ENCODE measurements at places on chromosomes 2 and 18.

DNA sequence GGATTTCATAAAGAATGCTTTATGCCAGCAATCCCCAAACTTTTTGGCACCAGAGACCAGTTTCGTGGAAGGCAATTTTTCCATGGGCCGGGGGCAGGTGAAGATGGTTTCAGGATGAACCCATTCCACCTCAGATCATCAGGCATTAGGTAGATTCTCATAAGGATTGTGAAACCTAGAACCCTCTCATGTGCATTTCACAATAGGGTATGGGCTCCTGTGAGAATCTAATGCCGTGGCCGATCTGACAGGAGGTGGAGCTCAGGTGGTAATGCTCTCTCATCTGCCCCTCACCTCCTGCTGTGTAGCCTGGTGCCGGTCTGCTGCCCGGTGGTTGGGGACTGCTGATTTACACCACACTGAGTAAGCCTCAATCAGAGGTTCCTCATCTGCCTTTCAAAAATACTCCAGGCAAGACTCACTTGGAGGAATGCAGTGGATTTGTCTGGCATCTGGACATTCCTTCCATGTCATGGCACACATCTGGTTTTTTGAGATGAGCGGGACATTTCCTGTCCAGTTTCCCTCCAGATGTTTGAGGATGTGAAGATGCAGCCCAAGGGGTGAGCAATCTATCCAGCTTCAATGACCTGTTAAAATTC is 185.8 kb downstream of the VAPA start:
- DNase-seq: no peak

DNA sequence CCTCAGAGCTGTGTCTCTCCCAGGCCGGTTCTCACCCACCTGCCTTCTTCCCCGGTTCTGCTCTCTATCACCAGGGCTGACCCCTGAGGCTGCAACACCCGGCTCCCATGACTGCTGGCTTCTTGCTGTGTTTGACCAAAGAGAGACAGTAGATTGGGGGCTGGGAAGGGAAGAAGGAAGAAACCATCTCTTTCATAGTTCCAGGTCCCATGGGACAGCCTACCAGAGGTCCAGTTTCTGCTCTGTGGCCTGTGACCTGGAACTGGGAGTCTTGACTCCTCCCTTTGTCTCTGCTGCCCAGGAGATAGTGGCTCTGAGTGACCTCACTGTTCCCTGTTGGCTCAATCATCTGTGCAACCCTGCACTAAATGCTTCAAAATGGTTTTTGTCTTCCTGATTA is 38.1 kb downstream of the ALPK2 start:
- no peak for DNase-seq

- DNase-seq: no peak
Measured at GRCh38 chr2:233429175-233429897, 75.0 kb downstream of the DGKD start.

- peak; percentile 71 for DNase-seq
Measured at GRCh38 chr2:235054919-235055318, 103.1 kb downstream of the SH3BP4 start.

- DNase-seq: no peak
Measured at GRCh38 chr2:95058989-95059641, 33.6 kb downstream of the MAL start.

DNA sequence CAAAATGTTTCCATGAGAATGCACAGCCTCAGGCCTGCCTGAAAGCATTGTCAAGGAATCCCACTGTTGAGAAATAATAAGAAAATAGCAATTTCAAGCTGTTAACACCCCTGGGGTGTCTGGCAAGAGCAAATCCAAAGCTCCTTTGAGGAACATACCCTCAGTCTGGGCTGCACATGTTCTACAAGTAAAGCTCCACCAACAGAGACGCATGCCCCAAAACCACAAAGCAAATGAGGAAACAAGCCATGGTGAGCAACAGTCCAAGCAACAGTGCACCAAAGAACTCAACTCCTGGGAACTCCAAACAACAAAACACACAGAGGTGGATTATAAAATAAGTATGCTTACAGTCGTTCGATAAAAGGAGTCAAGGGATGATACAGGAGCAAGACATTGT is 40.3 kb downstream of the CYP27C1 start:
- DNase-seq: peak; percentile 83

GRCh38 chr2:123500346-123500745 is 524.7 kb upstream of the CNTNAP5 start:
- DNase-seq: no peak

DNA sequence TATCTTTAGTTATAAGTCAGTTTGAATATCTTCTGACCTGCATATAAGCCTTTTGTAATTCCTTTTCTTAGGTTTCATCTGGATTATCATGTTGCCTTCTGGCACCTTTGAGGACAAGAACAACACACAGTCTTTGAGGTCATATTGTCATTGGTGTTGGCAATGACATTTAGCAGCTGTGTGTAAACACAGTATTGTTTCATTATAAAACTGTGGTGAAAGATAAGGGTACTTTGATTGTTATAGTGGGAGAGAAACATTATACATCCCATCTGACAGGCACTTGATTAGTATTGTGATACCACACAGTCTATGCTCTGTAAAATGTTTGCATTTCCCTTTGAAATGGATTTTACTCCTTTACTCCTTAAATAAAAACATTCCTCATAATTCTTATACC is 313.5 kb downstream of the RPRM start:
- DNase-seq: no peak

- no peak for DNase-seq
Measured at GRCh38 chr2:122804494-122804893, 1049.0 kb downstream of the TSN start.

- peak; percentile 19 for DNase-seq
Measured at GRCh38 chr2:190635781-190636180, 13.1 kb upstream of the NAB1 start.

DNA sequence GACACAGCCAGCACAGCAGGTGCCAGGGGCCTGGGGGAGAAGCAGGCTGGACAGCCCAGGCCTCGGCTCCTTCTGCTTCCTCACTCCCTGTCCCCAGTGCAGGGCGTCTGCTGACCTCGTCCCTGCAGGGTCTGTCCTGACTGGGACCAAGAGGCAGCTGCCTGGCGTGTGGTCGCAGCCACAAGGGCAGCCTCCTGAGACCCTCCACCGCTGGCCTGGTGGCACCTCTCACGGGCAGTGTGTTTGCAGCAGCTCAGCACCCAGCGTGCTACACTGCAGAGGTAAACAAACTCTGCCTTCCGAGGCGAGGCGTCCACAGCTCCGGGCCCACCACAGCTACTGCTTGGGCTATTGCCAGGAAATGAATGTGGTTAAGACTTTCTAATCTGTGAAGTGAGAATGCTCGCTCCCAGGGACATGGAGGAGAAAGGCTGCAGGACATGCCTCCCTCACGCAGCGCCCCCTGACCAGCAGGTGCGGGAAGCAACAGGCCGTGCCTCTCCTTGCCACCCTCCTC is 46.1 kb upstream of the HPCAL1 start:
- no peak for DNase-seq

- DNase-seq: no peak
Measured at GRCh38 chr2:182316950-182317349, 109.9 kb downstream of the PDE1A start.

DNA sequence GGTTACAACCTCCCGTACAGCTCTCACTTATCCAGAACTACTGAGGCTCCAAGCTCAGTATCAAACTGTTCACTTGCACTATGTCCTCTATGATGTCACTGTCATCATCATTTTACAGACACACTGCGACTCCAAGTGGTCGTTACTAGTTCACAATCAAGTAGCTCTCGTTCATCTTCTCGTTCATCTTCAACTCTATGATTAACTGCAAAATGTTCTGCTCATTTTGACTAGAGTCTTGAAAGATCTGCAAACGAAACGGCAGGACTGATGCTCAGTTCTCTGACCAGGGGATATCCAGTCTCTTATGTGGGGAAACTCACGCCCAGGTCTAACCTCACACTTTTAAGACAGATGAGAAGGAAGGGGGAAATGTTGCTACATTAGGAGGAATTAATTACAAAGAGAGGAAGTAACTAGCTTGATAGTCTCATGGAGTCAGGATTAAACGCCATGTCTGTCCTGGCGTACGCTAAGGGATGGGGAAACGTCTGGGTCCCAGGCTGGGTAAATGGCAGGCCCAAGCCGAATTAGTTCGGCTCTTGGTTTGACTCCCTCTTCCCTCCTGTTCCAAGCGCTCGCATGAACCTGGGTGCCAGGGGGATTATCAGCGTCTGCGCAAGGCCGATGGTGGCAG is 794 bp upstream of the CHCHD5 start:
- no peak for DNase-seq

DNA sequence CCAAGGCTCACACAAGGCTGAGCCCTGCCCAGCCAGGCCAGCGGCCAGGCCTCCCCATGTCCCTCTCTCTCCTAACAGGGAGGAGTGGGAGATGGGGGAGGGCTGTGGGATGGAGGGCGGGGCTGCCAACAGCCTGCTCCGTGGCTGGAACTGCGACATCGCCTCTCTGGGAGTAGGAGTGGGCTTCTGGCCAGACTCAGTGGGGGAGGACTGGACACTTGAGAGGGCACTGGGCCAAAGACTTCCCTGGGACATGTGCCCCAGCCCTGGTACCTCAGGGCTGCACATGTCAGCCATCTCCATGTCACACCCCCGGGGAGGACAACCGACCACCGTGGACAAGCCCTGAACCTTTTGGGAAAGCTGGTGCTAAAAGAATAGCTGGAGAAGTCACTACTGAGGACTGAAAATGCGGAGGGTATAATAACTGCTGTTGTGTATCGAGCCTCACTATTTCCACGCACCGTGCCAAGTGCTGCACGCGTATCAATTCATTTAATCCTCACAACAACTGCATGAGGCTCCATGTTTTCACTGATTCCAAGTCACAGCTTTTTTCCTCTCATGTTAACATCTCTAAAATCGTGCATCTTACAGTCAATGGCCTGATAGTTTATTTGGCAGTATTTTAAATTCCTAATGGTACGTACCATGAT is 127.3 kb downstream of the MSH2 start:
- DNase-seq: no peak

- no peak for DNase-seq
Measured at GRCh38 chr2:202164411-202164810, 74.0 kb downstream of the SUMO1 start.

GRCh38 chr18:61574665-61575064 is 241.4 kb downstream of the CDH20 start:
- DNase-seq: no peak

GRCh38 chr18:50924372-50924771 is 43.5 kb upstream of the ELAC1 start:
- DNase-seq: no peak

- DNase-seq: no peak
Measured at GRCh38 chr2:169540146-169540545, 30.6 kb downstream of the KLHL41 start.

DNA sequence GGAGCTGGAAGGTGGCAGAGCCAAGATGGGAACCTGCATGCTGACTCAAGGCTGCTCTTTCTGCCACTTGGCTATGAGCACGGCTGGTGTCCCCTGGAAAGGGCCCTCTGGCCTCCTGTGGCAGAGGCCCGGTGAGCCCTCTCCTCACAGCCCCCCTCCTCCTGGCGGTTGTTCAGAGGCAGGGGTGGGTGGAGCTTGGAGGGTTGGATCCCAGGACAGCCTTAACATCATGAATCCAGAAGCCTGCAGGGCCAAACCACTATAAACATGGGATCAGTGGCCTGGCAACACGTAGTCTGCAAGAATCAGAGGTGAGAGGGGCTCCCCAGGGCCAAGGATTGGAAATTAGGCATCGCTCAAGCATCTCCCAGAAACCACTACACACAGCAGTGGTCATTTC is 48.5 kb upstream of the LOXHD1 start:
- DNase-seq: no peak

GRCh38 chr2:224724331-224724730 is 8.2 kb upstream of the CCDC195 start:
- no peak for DNase-seq

DNA sequence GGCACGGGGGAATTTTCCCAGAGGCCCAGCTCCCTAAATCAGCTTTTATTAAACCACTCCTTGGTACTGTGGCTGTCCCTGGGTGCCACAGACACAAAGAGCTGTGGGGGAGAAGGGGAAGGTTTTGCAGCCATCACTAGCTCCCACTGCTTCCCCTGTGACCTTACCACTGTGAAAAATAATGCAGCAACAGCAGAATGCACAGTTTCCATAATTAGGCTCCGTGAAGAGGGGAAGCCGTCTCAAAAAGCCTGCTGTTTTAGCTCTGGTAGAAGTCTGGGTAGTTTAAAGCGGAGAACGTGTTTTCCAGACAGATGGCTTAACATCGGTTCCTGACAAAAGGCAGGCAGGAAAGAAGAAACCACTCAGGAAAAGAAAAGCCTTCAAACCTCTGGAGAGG is 27.5 kb upstream of the CAB39 start:
- peak; percentile 63 for DNase-seq

DNA sequence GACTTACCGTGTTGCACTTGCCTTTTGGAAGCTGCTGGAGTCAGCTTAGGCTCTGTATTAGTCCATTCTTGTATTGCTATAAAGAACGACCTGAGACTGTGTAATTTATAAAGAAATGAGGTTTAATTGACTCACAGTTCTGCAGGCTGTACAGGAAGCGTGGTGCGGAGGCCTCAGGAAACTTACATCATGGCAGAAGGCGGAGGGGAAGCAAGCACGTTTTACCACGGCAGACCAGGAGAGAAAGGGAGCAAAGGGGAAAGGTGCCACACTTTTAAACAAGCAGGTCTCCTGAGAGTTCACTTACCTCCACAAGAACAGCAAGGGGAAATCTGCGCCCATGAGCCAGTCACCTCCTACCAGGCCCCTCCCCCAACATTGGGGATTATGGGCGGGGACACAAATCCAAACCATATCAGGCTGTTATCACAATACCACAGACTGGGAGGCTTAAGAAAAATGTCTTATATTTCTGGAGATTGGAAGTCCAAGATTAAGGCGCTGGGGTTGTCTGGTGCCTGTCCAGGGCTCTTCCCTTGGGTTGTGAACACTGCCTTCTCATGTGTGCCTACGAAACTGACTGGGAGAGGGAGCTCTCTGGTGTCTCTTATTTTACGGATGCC is 3.6 kb upstream of the D2HGDH start:
- peak; percentile 36 for DNase-seq

DNA sequence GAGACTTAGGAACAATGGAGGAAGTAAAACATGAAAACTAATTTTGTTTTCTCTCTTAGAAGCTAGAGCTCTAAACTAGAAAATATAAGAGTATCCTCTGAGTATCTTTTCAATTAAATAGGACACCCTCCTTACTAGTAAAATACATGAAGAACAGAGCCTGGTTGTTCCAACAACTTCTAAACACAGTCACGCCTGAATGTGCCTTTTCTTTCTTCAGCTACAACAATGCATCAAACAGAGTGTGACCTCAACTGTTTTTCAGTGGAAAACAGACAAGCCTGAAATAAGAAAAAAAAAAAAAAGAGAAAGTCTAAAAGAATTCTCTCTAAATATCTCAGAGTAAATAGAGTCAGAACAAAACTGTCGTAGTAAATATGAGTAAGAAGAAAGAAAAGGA is 928.8 kb downstream of the CNTNAP5 start:
- DNase-seq: no peak

DNA sequence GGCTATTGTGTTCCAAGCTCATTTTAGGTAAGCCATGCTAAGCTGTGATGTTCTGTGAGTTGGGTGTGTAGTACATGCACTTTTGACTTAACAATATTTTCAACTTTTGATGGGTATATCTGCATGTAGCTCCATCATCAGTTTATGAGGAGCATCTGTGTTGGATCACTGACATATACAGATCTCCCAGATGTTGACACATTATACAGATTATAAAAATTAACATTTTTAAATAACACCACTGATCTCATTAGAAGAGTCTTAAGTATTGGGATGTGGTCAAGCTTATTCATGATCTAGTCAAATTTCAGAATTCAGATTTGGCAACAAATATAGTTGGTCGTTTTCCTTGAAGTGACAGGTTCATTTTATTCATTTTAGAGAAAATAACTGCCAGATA is 51.7 kb downstream of the CAB39 start:
- no peak for DNase-seq
